ENCODE measurements at places on chromosomes 5 and 9. TPM values are rescaled to one million over a fixed set of nuclear protein-coding genes. Genes with fewer than 3 reads are reported as not detected.

LOX gene
- total RNA-seq = 6.6 TPM

ATOSB gene
- total RNA-seq = 22.7 TPM

BARHL1 gene
- total RNA-seq = not detected

CATSPER3 gene
- total RNA-seq = 0.40 TPM

IL4 gene
- not detected for total RNA-seq

PCDHGA1 gene
- 0.40 TPM for total RNA-seq

RABL6 gene
- 52.6 TPM for total RNA-seq

GRCh38 chr9:124342776-124343485 is 72.3 kb downstream of the PSMB7 start:
- ATAC-seq = peak; percentile 82

DNA sequence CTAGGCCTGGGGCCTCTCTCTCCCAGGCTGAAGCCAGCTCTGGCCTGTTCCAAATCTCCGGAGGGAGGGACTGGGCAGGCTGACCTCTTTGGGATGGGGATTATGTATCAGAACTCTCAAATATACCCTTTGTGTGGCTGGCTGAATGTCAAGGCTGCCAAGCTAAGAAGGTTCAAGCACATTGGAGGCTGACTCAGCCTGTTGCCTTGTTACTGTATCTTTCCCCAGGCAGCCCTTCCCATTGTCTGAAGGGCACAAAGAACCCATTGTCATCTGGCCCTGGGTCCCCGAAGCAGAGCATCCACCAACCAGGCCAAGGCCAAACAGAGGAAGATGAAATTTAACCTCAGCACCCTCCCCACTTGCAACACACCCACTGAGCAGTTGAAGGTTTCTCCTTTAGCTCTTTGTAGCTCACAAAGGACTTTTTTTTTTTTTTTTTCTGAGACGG is 7.3 kb upstream of the SPARC start:
- no peak for ATAC-seq

DNA sequence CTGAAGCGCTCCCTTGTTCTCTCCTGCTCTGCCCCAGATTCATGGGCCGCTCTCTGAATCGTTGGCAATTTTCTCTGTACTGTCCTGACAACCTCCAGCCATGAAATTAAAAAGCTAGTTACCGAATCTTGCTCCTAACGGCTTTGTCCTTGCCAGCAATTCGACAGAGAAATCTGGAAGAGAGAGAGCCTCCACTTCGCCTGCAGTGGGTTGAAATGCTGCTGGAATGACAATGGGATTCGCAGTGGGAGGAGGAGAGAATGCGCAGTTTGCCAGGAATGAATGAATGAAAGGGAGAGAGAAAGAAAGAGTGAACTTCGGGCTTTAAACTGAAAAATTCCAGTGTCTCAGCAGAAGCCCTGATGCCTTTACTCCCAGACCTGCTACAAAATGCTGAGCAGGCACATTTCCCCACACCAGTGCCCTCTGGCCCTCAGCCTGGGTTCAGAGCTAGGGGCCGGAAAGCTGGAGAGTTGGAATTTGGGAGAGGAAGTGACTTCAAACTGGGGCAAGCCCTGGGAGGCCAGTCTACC is 11.5 kb upstream of the BOD1 start:
- ATAC-seq = no peak

DNA sequence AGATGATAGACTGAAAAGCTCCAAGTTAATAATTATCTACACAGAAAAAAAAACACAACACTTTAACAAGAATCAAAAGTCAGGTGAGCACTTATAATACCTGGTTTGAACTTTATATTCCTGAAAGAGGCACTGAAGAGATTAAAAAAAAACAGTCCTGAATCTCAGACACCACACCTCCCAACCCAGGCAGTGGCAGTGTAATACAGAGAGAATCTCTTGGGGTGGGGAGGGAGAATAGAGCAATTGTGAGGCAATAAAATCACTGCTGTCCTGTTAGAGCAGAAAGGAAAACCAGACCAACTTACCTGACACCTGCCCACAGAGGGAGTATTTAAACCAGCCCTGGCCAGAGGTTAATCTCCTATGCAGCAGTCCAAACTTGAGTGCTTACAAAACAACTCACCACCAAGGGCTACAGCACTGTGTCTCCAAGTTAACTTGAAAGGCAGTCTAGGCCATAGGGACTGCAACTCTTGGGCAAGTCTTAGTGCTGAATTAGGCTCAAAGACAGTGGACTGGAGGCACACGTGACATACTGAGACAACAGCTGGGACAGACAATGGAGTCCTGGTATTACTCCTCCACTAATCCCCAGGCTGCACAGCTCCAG is 54.2 kb downstream of the SLCO4C1 start:
- ATAC-seq = no peak

DNA sequence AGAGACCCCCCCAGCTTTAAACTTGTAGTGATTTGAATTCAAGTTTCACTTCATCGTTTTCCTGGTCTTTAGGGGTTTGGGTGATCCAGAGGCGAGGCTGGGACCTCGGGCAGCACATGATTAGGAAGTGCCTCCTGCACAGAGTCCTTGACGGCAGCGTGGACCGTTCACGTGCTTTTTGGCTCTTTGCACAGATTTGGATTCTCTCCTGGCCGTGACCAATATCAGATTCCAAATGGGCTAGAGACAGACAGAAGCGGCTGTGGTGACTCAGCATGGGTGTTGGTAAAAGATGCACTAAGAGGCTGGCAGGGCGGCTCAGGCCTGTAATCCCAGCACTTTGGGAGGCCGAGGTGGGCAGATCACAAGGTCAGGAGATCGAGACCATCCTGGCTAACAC is 117.2 kb upstream of the CACNA1B start:
- ATAC-seq = no peak

DNA sequence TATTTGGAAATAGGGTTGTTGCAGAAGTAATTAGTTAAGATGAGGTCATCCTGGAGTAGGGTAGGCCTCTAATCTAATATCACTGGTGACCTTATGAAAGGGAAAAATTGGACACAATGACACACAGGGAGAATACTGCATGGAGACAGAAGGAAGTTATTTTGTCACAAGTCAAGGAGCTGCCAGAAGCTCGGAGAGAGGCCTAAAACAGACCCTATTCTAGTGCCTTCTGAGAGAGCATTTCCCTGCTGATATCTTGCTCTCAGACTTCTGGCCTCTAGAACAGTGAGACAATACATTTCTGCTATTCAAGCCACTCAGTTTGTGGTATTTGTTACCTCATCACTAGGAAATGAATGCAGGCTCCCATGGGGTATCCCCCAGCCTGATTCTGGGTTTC is 332.9 kb downstream of the CSNK1G3 start:
- no peak for ATAC-seq

- ATAC-seq = no peak
Measured at GRCh38 chr5:158108177-158108576, 249.2 kb upstream of the CLINT1 start.

DNA sequence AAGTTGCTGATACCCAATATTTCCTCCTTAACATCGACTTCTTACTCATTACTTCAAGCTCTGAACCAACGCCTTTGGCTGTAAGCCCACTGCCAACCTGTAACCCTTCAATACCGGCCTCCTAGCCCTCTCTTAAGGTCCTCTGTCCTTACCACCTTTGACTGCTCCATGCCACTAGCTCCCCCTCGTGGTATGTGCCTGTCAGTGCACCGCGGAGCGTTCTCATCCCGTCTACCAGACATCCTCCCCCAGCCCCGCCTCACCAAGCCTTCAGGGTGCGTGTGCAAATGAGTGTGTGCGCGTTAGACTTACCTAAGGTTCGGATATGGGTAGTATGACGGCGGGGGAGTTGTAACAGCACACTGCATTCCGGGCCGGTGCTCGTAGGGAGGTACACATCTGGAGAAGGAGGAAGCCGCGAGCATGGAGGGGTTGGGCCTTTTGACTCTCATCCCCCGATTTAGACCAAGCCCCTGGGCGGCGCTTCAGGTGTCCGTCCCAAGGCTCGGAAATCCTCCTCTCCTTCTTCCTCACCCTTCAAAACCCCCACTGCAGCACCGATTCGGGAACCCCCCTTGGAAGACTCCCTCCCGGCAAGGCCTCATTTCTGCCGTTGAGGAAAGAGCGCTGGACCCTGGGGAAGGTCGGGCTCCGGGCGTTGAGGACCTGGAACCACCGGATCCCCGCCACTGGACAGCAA is 2.8 kb upstream of the MYORG start:
- peak; percentile 69 for ATAC-seq

DNA sequence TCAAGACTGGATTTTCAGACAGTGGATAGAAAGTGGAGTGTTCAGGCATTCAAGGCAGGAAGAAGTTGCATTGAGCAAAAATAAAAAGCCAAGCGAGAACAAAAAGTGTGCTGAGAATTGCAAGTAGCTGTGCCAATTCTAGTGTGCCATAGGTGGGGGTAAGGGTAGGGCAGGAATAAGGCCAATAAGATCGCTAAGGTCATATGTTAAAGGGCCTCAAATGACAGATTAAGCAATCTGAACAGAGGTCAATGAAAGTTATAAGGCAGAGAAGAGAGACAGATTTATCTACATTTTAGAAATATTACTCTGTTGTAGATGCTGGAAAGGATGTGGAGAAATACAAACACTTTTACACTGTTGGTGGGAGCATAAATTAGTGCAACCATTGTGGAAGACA is 36.4 kb downstream of the NADK2 start:
- ATAC-seq = no peak

GRCh38 chr5:157288405-157289163 is 22.7 kb downstream of the CYFIP2 start:
- ATAC-seq = no peak

DNA sequence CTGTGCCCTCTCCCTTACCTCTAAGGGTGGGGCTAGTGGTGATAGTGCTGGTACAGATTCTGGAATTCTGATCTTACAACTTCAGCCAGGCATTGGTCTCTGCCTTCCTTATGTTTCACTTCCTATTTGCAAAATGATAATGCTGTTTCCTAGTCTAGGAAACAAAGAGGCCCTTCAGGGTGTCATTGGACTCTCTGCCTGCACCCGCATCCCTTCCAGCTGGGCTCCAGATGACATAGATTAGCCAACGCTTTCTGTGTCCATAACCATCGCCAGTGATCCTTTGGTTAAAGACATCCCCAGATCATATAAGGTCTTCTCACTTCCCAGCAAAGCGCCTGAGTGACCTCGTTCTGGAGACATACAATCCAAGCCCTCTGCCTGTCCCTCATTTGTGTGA is 180.7 kb downstream of the ERCC6L2 start:
- ATAC-seq = no peak

DNA sequence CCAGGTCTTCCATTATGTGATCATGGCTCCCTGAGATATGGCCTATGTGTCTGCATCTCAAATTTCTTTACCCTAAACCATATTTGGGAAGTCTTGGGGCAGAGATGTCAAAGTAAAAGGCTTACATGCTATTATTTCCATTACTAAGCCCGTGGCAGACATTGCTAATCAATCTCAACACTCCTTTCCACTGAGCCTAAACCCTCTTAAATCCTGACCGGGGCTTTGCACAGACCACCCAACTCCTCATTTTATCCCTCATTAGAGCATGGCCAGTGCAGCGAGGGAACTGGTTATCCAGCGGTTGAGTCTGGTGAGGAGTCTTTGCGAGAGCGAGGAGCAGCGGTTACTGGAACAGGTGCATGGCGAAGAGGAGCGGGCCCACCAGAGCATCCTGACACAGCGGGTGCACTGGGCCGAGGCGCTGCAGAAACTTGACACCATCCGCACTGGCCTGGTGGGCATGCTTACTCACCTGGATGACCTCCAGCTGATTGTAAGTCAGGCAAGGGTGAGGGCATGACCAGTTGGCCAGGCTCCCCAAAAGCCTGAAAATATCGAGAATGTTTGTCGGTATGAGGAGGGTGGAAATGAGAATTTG is 11.0 kb downstream of the BSPRY start:
- ATAC-seq = no peak

- no peak for ATAC-seq
Measured at GRCh38 chr9:132935026-132935425, 9.4 kb downstream of the TSC1 start.

DNA sequence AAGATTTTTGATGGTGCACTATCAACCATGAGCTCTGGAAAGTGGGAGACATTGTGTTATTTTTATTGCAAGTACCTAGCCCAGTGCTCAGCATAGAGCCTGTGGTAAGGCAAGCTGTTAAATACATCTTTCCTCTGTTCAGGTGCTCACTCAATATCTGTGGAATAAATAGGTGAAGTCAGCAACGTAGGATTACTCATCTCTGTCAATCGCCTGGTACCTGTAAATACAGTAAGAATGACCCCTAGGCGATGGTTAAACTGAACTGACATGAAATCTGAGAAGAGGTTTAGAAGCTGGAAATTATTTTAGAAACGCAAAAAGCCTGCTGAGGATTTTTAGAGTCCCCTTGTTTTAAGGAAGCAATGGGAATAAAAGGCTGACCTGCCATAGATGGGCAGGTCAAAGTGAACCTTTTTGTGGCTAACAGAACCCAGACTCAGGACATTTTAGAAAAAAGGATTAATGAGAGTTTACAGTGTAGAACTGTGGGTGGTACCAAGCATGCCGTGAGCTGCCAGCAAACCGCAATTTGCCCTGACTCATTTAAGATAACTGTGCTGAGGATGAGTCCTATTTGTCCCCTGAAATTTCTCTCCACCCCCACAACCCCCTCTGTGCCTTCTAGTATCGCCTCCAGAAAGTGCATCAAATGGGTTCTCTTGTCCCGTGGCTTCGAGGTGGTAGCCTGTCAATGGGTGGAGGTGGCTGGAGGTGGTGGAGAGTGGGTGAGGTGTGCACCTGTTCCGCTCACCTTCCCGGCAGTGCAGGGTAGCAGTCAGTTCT is 375.1 kb downstream of the MED10 start:
- no peak for ATAC-seq

DNA sequence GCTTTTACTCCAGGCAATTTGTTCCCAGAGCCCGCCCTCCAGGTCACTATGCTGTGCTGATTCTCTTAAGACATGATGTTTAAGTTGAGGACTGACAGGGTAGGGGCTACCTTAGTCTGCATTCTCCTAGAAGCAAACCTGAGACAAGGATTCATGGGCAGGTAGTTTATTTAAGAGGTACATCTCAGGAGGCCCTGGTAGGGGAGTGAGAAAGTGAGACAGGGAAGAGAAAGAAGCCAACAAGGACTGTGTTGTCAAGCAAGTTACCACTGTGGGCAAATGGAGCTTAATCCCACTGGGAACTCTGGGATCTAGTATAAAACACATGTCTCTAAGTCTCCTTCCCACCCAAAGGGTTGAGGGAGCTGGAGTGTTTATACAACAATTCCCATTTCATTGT is 43.6 kb upstream of the FSTL4 start:
- no peak for ATAC-seq

DNA sequence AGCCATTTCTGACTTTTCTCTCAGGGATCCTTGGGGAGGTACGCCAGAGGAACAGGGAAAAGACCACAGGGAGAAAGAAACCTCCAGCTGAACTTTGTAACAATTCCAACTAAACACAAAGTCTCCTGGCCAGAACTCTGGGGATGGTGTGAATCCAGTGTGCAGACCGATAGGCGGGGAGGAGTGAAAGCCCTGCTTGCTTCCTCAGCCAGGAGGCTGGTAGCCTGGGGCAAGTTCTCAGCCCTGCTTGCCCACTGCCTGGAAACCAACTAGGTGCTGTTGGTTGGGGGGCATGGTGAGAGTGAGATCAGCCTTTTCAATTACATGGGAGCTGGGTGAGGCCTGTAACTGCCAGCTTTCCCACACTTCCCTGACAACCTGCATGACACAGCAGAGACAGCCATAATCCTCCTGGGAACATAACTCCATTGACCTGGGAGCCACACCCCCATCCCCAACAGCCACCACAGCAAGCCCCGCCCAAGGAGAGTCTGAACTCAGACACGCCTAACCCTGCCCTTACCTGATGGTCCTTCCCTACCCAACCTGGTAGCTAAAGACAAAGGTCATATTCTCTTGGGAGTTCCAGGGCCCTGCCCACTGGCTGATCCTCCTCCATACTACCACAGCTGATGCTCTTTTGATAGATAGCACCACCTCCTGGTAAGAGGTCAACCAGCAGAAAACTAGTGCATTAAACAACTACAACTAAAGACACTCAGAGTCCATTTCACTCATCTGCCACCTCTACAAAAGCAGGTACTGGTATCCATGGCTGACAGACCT is 100.1 kb upstream of the TNFAIP8 start:
- peak; percentile 97 for ATAC-seq
